Panc1 (cell line): ENCODE measurements at places on chromosomes 7 and 10. TPM values are rescaled to one million over a fixed set of nuclear protein-coding genes. Genes with fewer than 3 reads are reported as not detected.
A peak's percentile ranks its signal among the peaks of the same experiment; 100 is the strongest.

DNA sequence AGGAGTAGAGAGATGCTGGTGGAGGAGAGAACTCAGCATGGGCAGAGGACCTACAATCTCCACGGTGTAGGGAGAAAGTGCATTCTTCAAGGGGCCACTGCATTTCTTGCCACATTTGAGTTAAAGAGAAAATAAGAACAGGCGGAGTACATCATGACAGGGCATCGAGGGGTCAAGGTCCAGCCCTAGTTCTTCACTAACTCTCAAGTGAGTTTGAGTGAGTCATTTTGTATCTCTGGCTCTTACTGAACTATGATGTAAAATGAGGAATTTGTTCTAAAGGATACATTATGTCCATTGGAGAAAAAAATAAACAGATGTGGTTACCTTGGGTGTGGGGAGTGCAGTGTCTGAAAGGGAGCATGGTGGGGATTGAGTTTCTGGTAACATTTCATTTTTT, 182.9 kb downstream of the XPNPEP1 start:
- no peak for DNase-seq
- no peak overlapping the region for H3K4me3 ChIP-seq
- no peaks in the 10 kb centered on the region for H3K4me1 ChIP-seq
- no peaks in the 10 kb centered on the region for H3K27me3 ChIP-seq
- H3K27ac ChIP-seq = no peak overlapping the region
- H3K36me3 ChIP-seq = no peaks in the 10 kb centered on the region

DNA sequence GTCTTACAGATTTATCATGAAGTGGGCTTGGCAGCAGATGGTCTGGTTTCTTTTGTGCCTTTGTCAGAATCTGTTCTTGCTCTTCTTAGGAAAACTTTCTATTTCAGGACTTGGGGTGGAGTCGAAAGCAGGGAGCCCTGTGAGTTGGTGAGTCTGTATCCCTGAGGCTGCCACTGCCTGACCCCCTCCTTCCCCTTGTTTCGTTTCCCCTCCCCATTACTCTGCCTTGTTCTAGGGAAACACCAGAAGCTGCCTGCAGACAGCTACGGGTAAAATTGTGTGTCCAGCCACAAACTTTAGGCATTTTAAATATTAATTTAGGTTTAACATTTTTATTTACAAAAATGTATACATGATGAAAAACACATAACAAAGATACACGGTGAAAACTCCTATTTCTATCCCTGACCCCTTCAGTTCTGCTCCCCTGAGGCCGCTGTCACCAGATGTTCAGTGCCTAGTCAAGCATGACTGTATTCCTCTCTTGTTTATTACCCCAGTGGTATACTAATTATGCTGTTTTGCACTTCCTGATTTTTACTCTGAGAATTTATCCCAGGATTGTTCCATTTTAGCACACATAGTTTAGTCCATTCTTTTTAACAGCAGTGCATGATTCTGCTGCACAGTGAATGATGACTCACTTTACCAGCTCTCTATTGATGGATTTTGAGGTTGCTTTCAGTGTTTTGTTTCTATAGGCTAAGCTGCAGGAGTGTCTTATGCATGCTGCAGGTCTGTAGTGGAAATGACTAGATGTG, 9.1 kb downstream of the TSPAN14 start:
- peaks cover 34% of the 10 kb centered on the region for H3K4me1 ChIP-seq
- no peak overlapping the region for H3K27ac ChIP-seq
- no peak for DNase-seq
- H3K27me3 ChIP-seq = no peaks in the 10 kb centered on the region
- H3K36me3 ChIP-seq = no peaks in the 10 kb centered on the region
- H3K4me3 ChIP-seq = no peak overlapping the region

DNA sequence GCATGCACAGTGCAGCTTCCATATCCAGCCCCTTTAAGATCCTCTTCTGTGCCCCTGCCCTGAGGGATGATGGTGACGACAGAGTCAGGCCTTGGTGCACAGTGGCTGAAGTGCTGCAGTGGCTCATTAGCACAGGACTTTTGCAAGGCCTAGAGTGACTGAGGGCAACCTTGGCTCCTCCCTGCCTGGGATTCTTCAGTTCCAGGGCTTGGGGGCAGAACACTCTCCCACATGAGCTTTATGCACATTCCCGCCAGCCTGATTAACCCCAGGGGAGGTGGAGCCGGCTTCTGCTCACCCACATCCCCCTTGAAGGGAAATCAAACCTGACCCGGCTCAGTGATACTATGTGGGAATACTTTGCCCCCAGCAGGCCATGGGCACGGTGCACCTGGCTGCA, 253.4 kb downstream of the GALNT17 start:
- H3K27me3 ChIP-seq = no peaks in the 10 kb centered on the region
- DNase-seq = no peak
- H3K27ac ChIP-seq = no peak overlapping the region

SLC18A3 gene
- total RNA-seq = not detected

GRCh38 chr7:124351950-124352349, 319.1 kb upstream of the TMEM229A start:
- no peak for DNase-seq
- H3K27ac ChIP-seq = no peak overlapping the region
- no peaks in the 10 kb centered on the region for H3K4me1 ChIP-seq
- H3K36me3 ChIP-seq = no peaks in the 10 kb centered on the region
- no peak overlapping the region for H3K4me3 ChIP-seq

- no peaks in the 10 kb centered on the region for H3K4me1 ChIP-seq
- no peaks in the 10 kb centered on the region for H3K36me3 ChIP-seq
- no peak for DNase-seq
- 0 out of 2 replicates have a peak, but pooled peaks cover 4% of the 10 kb centered on the region for H3K27me3 ChIP-seq
Observed at GRCh38 chr7:29375641-29376562, 181.3 kb downstream of the CHN2 start.

- H3K27me3 ChIP-seq = no peaks in the 10 kb centered on the region; the same call in 1 of the 2 replicates
- peaks cover 2% of the 10 kb centered on the region; the same call in 1 of the 2 replicates for H3K4me1 ChIP-seq
- no peaks in the 10 kb centered on the region for H3K36me3 ChIP-seq
- no peak overlapping the region for H3K4me3 ChIP-seq
Observed at GRCh38 chr7:123237-123636, 69.1 kb upstream of the FAM20C start.

BNIP3 gene
- 67.8 TPM for total RNA-seq

- H3K36me3 ChIP-seq = peaks cover 9% of the 10 kb centered on the region
- peaks cover 26% of the 10 kb centered on the region for H3K4me1 ChIP-seq
- H3K27ac ChIP-seq = peak overlapping the region; percentile 93
- no peak for DNase-seq
Observed at GRCh38 chr10:43407148-43407575, 1.8 kb downstream of the HNRNPF start.

GDF10 gene
- 1.2 TPM for total RNA-seq

GRCh38 chr7:12619461-12620069, 49.0 kb downstream of the SCIN start:
- H3K4me3 ChIP-seq = no peak overlapping the region
- peaks cover 8% of the 10 kb centered on the region; the same call in 1 of the 2 replicates for H3K4me1 ChIP-seq
- no peak for DNase-seq
- no peak overlapping the region for H3K27ac ChIP-seq

- no peaks in the 10 kb centered on the region for H3K4me1 ChIP-seq
- H3K27ac ChIP-seq = no peak overlapping the region
- no peaks in the 10 kb centered on the region for H3K27me3 ChIP-seq
Observed at GRCh38 chr7:128352153-128352537, 8.4 kb upstream of the RBM28 start.

- no peak overlapping the region for H3K4me3 ChIP-seq
- H3K27ac ChIP-seq = peak overlapping the region; percentile 51; the same call in 1 of the 2 replicates
- DNase-seq = no peak
- no peaks in the 10 kb centered on the region for H3K36me3 ChIP-seq
- no peaks in the 10 kb centered on the region for H3K27me3 ChIP-seq
- no peaks in the 10 kb centered on the region for H3K4me1 ChIP-seq
Observed at GRCh38 chr10:4294271-4294670, 509.3 kb upstream of the KLF6 start.

PNLIPRP3 gene
- not detected for total RNA-seq

- DNase-seq = no peak
- no peak overlapping the region for H3K4me3 ChIP-seq
- H3K36me3 ChIP-seq = no peaks in the 10 kb centered on the region
Observed at GRCh38 chr7:121608785-121609184, 212.7 kb upstream of the FAM3C start.

GRCh38 chr10:124957404-124957947, 15.6 kb downstream of the ZRANB1 start:
- no peak overlapping the region for H3K27ac ChIP-seq
- H3K4me1 ChIP-seq = no peaks in the 10 kb centered on the region; the same call in 1 of the 2 replicates
- no peak for DNase-seq
- no peak overlapping the region for H3K4me3 ChIP-seq
- H3K27me3 ChIP-seq = no peaks in the 10 kb centered on the region

ZNF736 gene
- total RNA-seq = 29.0 TPM

GRCh38 chr7:110591341-110591740, 499.6 kb upstream of the LRRN3 start:
- no peaks in the 10 kb centered on the region for H3K27me3 ChIP-seq
- H3K27ac ChIP-seq = no peak overlapping the region
- H3K4me1 ChIP-seq = no peaks in the 10 kb centered on the region
- no peaks in the 10 kb centered on the region for H3K36me3 ChIP-seq
- no peak for DNase-seq

DNA sequence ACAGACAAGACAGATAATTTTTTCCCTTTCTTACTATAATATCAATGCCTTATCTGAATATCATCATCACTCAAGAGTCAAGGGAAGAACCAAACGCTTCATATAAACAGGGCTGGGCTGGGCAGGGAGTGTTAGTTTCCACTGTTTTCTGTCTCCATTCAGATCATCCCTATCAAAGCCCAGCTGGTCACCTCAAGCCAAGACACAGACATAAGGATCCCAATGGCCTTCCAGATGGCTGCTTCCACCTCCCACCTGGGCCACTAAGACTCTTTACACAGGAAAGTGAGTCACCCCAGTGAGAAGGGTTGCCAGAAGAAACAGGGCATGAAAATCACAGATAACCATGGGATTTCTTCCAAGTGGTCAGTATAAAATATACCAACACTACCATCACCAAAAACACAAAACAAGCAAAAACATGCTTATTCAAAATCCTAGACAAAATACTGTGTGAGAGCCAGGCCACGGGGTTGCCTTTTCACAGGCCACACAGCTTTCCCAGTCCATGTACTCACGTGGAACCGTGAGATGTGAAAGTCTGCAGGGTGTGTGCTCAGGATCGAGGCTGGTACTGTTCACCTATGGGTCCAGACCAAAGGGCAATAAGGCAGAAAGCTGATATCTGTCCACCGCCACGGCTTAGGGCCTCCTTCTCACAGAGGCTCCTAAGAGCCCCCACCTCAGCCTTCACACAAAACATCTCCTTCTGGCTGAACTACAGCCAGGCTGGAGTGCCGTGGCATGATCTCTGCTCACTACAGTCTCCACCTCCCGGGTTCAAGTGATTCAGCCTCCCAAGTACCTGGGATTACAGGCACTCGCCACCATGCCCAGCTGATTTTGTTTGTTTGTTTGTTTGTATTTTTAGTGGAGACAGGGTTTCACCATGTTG, 5.7 kb downstream of the PRSS1 start:
- DNase-seq = no peak
- H3K36me3 ChIP-seq = no peaks in the 10 kb centered on the region
- no peak overlapping the region for H3K4me3 ChIP-seq
- H3K27me3 ChIP-seq = no peaks in the 10 kb centered on the region
- no peak overlapping the region for H3K27ac ChIP-seq
- no peaks in the 10 kb centered on the region for H3K4me1 ChIP-seq

DNA sequence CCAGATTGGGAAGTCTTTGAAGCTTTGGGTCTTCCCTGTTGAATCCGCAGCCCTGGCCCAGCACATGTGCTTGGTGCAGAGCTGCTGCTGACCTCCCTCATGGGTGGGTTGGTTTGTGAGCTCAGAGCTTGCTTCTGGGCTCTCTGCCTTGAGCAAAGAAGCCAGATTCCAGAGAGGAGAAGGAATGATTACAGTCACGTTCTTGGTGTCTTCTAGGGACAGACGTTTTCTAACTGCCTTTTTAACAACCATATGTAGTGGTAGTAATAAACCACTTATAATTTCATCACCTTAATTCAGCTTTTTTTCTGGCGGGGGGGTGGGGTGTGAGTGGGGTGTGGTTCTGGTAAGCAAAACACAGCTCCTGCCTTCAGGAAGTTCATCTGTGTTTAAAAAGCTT, 39.5 kb downstream of the LRMDA start:
- no peaks in the 10 kb centered on the region for H3K36me3 ChIP-seq
- peaks cover 3% of the 10 kb centered on the region; the same call in 1 of the 2 replicates for H3K27me3 ChIP-seq
- no peak overlapping the region for H3K27ac ChIP-seq
- no peaks in the 10 kb centered on the region for H3K4me1 ChIP-seq
- no peak for DNase-seq

DNA sequence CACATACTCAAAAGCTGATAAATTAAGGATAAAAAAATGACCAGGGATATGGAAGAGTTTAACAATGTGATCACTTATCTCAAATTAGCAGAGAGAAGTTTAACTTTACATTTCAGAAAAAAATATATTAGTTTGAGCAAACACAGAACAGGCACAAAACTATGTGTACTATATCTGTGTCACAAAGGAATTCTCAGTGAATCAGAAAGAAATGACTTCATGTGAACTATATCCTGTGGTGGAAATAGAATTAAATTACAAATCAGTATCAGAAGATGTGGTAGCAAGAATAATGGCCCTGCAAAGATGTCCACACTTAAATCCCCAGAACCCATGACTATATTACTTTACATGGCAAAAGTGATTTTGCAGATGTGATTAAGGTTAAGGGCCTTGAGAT, 70.3 kb downstream of the SEC23IP start:
- H3K4me1 ChIP-seq = no peaks in the 10 kb centered on the region
- H3K27ac ChIP-seq = no peak overlapping the region
- H3K36me3 ChIP-seq = no peaks in the 10 kb centered on the region
- no peak overlapping the region for H3K4me3 ChIP-seq

GRCh38 chr7:101606498-101606923, 22.6 kb downstream of the MYL10 start:
- H3K4me1 ChIP-seq = peaks cover 8% of the 10 kb centered on the region; the same call in 1 of the 2 replicates
- DNase-seq = no peak
- no peaks in the 10 kb centered on the region for H3K36me3 ChIP-seq
- H3K27me3 ChIP-seq = no peaks in the 10 kb centered on the region
- H3K4me3 ChIP-seq = no peak overlapping the region
- no peak overlapping the region for H3K27ac ChIP-seq

OR9A2 gene
- total RNA-seq = not detected

MOGAT3 gene
- 0.23 TPM for total RNA-seq

- DNase-seq = no peak
- no peak overlapping the region for H3K27ac ChIP-seq
- H3K4me3 ChIP-seq = no peak overlapping the region
- H3K36me3 ChIP-seq = no peaks in the 10 kb centered on the region
Observed at GRCh38 chr10:68684413-68684812, 36.6 kb upstream of the CCAR1 start.

- H3K4me1 ChIP-seq = peaks cover 2% of the 10 kb centered on the region
- H3K27ac ChIP-seq = no peak overlapping the region
- no peak overlapping the region for H3K4me3 ChIP-seq
- DNase-seq = no peak
Observed at GRCh38 chr10:69089638-69090599, 2.0 kb downstream of the SRGN start.

DNA sequence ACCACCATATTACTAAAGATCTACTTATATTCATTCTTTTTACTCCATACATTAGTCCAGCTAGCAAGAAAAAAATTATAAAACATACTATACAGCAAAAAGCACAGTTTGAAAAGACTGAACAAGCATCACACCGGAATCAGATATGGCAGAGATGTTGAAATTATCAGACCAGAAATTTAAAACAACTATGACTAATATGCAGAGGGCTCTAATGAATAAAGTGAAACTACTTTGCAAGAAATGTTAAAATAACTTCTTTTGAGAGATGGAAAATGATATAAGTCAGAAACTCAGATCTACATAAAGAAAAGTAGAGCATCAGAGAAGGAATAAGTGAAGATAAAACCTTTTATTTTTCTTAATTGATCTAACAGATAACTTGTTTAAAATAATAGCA, 50.9 kb downstream of the SGCE start:
- no peak overlapping the region for H3K27ac ChIP-seq
- DNase-seq = no peak
- H3K36me3 ChIP-seq = no peaks in the 10 kb centered on the region; the same call in 1 of the 2 replicates
- H3K27me3 ChIP-seq = no peaks in the 10 kb centered on the region

GRCh38 chr7:81195033-81195432, 276.2 kb upstream of the SEMA3C start:
- H3K4me1 ChIP-seq = no peaks in the 10 kb centered on the region
- H3K27me3 ChIP-seq = no peaks in the 10 kb centered on the region
- no peaks in the 10 kb centered on the region for H3K36me3 ChIP-seq
